ENCODE measurements at places on chromosomes 12 and 14.

DNA sequence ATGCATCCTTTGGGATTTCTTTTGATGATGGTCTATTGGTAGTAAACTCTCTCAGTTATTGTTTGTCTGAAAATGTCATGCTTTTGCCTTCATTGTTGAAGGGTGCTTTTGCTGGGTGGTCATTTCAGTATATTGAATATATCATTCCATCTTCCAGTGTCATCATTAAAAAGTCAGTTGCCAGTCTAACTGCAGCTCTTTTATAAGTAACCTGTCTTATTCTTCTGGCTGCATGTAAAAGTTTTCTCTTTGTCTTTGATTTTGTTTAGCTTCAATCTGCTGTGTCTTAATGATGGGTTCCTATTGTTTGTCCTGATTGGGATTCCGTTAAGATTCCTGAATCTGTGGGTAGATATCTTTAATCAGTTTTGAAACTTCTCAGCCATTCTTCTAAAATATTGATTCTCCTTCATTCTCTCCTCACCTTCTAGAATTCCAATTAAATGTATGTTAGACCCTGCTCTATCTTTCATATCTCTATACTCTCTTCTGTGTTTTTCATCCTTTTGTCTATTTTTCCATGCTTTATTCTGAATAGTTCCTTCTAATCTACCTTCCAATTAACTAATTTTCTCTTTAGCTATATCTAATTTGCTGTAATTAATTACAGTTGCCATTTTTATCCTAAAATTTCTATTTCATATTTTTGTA, 6.4 kb downstream of the OAS1 start:
- no peak for DNase-seq

DNA sequence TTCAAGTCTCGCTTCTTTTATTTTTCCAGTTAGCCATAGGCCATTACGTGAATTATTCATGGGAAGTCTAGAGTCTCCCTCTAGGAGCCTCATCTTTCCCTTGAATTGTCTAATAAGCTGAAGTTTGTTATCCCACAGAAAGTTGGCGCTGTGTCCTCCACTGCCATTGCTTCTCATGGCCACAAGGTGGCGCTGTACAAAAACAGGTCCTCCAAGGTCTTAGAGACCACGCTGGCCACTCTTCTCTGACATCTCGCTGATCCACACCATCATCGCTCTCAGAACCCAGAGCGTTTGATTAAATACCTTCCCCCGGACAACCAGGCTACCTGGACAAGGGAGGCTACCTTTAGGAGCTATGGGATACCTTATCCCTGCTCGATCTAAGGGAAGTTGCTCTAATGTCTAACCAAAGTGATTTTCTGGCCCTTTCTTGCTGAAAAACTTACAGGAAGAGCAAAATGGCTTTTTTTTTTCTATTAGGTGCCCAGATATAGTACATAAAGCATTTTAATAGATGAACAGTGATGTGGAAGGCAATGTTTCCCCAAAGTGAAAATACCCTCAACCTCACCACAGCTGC, 110.0 kb downstream of the CCDC60 start:
- DNase-seq = no peak

DNA sequence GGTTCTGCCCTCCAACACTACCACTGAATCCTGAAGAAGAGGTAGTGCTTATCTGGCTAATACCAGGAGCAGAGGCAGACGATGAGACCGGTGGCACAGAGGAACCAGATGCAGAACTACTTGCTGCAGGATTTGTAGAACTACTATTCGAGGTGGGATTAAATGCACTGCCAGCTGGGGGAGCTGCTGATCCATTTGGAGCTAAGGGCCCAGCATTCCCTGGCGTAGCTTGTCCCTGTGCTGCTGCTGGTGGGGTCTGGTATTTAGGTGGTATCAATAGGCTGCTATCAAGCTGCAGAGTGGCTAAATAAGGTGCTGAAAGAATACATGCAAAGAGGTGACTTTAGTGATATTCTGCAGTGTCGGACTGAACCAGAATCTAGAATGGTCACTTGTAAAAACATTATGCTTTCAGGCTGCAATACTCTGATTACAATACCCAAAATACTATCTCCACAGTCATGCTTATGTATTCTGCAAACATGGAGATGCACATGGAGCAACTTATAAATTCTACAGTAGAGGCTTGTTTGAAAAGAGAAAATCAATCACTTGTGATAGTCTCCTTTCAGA, 294.2 kb downstream of the MED13L start:
- DNase-seq = no peak

- DNase-seq = no peak
Measured at GRCh38 chr12:54680374-54680773, 32.2 kb upstream of the DCD start.

GRCh38 chr14:98168211-98168985, 1103.6 kb downstream of the BCL11B start:
- no peak for DNase-seq

- no peak for DNase-seq
Measured at GRCh38 chr14:56632195-56632594, 52.6 kb downstream of the TMEM260 start.

DNA sequence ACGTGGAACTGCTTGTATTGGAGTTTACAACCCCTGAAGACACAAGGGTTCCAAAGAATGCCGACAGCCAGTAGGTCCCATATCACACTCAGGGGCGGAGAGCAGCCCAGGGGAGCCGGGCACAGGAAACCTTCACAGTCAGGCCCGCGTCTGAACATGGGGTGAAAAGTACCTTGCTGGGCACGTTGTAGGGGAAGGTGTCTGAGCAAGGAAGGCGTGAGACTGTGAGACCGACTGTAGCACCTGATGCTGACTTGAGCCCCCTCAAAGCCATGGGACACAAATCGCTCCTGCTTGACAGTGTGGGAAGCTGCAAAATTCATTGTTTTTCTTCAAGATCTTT, 14.7 kb downstream of the RIMBP2 start:
- no peak for DNase-seq

DNA sequence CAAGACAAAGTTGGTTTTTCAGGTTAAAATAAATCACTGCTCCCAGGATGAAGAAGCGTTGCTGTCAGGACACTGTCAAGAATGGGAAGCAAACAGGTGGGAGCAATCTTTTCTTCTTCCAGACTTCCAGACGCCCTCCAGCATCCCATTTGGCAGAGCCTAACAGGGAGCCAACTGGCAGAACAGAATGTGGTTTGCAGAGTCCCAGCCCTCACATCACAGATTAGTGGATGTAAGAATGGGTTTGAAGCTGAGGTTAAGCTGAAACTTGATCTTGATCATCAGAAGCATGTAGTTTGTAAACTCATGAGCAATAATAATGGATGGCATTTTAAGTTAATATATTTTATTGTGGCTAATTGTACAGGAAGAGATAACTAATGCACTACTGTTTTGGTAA, 636.4 kb downstream of the SLC6A15 start:
- DNase-seq = no peak

- no peak for DNase-seq
Measured at GRCh38 chr14:87205811-87206210, 787.2 kb downstream of the GALC start.

DNA sequence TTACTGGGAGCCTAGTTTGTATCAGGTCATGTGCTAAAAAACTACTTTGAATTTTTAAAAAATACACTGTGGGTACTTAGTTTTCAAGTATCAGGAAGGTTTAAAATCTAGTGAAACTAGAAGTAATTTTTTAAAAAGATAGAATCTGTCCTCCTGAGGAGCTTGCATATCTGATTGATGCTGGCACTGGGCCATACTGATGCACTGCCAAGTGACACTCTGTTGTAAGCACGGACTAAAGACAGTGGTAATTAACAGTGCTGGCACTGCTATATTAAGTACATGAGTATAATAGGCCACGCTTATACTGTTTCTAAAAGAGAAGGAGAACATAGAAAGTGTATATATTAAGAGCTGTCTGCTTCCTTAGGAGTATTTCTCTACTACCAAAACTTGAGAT, 10.0 kb upstream of the TBC1D30 start:
- DNase-seq = no peak

- no peak for DNase-seq
Measured at GRCh38 chr12:91854725-91855124, 290.9 kb downstream of the BTG1 start.

DNA sequence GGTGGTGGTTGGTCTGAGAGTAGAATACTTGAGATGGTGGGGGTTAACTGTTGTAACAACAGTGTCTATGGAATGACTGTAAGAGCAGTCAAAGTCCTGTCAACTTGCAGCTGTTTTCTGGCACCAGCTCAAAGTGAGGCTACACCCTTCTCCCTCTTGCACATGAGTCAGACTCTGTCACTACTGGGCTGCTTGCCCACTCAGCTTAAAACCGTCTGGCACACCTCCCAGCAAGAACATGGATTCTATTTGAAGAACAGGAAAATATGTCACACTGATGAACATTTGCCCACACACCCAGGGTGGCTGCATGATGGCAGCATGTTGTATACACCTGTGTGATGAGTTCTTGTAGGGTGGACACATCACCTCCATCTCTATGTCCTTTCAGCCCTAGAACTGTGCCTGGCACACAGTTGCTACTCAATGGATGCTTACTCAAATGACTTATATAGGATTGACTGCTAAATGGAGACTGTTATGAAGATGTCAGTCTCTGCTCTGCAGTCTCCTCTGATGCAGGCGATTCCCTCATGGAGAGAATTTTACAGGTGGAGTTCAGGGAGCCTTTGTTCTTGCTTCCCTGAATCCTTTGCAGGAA, 19.3 kb upstream of the SERPINA6 start:
- DNase-seq = peak; percentile 96

GRCh38 chr12:12273291-12273957, 6.6 kb upstream of the LRP6 start:
- DNase-seq = no peak

DNA sequence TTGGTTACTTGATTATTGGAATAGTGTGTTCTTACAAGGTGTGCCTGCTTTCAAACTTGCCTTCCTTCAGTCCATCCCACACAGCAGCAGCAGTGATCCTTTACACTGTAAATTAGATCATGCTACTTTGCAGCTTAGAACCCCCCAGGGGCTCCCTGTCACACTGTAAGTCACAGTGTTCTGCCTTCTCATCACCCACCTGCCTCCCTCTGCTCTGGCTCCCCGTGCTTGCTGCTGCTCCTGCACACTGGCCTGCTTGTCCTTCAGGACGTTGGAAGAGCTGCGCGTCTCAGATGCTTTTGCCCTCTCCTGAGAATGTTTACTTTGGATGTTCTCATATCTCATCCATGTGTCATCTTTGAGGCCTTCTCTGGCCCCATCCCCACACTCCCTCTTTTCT, 27.3 kb downstream of the ZC3H14 start:
- DNase-seq = no peak

DNA sequence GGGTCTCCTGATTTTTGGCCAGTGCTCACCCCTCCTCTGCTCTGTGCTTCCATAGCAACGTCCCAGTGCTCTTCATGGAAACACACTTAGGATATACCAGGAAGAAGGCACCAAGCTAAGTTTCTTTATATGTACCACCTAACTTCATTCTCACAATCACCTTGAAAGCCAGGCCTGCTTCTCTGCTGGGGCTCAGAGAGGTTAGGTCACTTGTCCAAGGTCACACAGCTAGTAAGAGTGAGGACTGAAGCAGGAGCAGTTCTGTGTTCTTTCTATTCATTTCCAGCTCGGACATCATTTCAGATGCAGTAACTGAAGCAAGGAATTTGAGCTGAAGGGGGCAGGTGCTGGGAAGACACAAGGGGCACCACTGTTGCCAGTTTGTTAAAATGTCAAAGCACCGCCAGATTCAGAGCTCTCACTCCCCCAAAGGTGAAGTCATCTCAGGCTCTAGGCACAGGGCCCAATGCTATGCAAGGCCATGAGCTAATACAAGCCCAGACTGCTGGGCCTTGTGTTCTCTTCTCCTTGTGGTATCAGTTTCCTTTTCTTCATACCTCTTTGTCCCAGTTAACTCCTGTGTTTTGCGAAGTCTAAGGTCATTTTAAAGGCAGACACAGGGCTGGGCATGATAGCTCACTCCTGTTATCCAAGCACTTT, 19.7 kb upstream of the YY1 start:
- no peak for DNase-seq

- no peak for DNase-seq
Measured at GRCh38 chr12:25675808-25676207, 122.7 kb upstream of the LMNTD1 start.

DNA sequence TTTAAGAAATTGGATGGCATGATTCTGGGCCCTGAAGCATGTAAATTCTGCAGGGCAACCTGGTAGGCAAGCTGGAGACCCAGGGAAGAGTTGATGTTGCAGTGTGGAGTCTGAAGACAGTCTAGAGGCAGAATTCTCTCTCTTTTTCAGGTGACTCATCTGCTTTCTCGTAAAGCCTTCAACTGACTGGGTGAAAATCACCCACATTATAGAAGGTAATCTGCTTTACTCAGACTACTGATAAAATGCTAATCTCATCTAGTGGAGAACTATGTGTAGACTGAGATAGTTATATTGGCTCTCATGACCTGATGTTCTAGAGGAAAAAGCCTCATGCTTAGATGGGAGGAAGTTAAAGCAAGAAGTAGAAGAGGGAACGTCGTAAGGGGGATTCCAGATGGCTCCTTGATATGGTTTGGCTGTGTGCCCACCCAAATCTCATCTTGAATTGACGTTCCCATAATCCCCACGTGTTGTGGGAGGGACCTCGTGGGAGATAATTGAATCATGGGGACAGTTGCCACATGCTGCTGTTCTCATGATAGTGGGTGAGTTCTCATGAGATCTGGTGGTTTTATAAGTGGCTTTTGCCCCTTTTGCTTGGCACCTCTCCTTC, 723.8 kb downstream of the BCL11B start:
- no peak for DNase-seq

DNA sequence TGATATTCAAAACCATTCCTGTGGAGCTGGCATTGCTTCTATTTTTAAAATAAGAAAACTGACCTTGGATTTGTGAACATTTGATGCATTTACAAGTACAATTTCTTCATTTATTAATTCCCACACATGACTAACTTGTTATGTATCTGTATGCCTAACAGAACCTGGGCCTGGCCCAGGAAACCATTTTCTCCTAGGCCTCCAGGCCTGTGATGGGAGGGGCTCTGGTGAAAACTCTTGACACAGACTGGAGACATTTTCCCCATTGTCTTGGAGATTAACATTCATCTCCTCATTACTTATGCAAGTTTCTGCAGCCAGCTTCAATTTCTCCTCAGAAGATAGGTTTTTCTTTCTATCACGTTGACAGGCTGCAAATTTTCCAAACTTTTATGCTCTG, 42.0 kb downstream of the GLIPR1L2 start:
- DNase-seq = no peak

DNA sequence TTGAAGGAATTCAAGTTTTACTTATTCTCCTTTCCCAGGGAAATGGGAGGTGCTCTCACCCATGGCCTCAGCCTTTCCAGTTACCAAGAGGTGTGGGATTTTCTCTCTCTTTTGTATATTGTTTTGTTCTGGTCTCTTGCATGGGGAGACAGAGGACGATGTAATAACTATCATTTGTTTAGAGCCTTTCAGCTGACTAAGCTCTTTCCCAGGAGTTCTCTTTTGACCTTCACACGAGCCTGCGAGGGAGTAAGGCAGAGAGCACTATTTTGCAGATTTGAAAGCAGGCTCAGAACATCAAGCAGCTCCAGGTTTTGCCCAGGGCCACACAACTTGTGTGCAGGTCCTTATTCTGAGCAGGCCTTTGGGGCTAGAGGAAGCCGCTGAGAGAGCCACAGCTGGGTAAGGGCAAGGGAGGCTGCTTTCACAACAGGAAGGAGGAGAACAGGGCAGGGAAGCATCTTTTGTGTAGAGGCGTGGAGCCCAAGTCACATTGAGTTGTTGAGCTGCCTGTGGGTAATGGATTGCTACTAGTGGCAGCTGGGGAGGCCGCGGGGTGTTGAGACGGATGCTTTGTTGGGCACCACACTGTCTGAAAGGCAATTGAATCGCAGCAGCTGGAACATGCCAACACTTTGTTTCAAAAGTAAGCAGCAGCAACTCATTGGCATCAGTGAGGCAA, 116.2 kb downstream of the PRMT8 start:
- no peak for DNase-seq

- no peak for DNase-seq
Measured at GRCh38 chr14:68958553-68958952, 20.5 kb downstream of the ACTN1 start.

Measured in keratinocyte (primary cell).